ENCODE measurements at places on chromosomes 2 and 18. TPM values are rescaled to one million over a fixed set of nuclear protein-coding genes. Genes with fewer than 3 reads are reported as not detected.

- DNase-seq = peak; percentile 73
Observed at GRCh38 chr2:43059183-43059897, 167.1 kb downstream of the ZFP36L2 start.

- DNase-seq = no peak
Observed at GRCh38 chr2:195318440-195319111, 338.4 kb upstream of the SLC39A10 start.

DNA sequence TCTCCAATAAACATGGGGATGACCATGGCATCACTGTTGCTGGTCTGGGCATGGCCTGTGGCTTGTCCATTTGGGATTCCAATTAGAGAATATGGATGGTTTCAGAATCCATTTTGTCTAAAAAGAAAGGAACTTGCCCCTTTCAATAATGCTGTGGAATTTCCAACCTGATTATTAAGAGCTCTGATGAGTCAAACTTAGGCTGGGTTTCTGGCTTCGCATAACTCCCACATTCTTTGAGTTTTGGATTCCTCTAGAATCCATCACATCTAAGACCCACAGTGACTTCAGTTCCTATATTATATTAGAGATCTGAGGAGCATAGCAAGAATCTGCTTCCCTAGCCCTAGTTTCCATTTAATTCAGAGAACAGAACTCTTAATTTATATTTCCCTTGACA lies 531.5 kb downstream of the TNS1 start:
- DNase-seq = no peak

DNA sequence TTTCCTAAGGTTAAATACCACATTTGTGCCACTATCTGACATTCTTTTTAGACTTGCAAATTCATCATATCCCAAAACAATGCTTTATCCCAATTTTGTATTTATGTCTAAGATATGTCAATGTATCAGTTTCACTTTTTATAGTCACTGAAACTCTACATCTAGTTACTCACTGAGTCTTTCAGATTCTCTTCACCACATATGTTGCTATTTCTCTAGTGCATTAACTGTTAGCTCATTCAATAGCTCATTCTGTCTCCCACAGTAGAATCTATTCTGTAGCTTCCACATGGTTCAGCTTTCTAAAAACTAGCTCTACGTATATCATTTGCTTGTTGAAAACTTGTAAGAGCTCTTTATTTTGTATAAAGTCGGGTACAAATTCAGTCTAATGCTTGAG lies 1420.6 kb upstream of the NXPH2 start:
- no peak for DNase-seq

DNA sequence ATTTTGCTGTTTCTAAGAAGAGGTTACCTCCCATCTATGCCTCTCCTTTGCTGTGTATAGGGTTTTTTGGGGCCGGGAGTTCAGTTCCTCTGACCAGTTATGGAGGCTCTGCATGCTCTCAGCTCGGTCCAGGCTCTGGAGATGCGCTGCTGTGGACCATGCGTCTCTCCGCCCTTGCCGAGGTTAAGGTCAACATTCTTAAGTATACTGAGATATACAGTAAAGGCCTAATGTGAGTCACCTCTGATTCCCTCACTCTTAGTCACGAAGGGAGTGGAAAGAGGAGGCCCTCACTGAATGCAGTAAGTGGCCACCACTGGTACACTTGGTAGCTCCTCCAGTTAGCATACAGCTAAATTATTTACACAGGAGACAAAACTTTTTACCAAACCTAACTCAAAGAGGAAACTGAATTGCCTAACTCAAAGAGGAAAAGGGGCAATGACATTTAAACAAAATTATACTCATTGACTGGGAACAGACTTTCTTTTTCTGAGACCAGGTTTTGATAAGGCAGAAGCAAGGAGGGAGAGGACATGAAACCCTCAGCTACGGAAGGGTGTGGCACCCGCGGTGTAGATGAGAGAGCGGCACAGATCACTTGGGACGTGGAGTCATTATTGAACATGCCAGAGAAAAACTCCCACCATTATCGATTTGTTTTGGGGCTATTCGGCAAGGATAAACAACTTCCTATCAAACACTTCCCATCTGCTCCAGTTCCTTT lies 98.7 kb downstream of the COPS8 start:
- no peak for DNase-seq

GRCh38 chr2:109422758-109423500 lies 190.8 kb downstream of the SEPTIN10 start:
- no peak for DNase-seq

DNA sequence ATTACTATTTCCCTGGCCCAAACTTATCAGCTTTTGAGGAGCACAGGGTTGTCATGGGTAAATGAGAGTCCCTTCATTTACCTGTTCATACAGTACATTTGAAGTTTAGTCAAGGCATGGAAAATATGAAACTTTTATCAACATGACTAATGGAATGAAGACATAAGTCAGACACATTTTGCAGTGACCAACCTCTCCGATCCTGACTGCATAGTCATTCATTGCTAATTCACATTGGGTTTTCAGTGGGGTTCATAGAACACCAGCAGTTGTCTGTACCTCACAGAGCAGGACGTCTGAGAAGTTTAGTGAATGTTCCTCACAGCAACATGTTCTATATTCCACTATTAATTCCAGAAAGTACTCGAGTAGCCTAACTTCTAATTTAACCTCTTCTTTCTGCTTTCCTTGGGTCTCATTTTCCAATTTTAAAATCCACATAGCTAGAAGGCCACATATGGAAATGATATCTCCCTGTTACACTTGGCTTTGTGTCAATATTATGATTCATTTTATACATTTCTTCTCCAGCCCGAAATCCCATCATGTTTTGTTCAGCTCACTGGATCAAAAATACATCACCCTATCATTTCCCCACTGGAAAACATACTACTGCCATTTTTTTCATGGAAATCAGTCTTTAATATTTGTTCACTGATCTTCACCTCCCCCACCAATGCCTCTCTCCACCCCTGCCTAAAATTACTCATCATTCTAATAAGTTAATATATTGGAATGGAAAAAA lies 65.9 kb downstream of the CDH20 start:
- DNase-seq = no peak

DNA sequence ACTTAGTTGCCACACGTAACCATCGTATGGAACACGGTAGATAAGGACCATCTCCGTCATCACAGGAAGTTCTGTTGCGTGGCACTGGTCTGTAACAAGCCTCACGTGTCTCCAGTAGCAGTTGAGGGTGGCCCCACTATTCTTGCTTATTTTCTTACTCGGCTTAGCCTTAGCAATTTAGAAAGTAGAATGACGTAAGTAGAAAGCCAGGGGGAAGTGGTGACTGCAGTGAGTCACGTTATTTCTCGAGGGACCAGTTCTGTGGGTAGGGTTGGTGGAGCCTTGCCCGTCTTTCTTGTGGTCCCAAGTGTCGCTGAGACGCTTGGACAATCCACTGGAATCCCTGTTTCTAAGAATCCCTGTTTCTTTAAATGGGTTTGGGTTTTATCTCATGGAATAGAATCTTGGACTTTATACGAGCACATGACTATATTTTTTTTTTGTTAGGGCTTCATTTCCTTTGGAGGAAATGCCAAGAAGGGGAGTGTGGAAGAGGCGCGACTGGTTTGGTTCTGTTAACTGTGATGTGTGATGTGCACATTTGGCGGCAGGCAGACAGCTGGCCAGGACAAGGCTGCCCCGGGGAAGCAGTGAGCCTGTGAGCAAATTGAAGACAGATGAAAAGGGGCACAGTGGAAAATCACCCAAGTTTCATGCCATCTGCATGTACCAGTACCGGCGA lies 96.2 kb downstream of the CABLES1 start:
- DNase-seq = peak; percentile 53

- no peak for DNase-seq
Observed at GRCh38 chr2:223997938-223998337, 40.7 kb downstream of the MRPL44 start.

DNA sequence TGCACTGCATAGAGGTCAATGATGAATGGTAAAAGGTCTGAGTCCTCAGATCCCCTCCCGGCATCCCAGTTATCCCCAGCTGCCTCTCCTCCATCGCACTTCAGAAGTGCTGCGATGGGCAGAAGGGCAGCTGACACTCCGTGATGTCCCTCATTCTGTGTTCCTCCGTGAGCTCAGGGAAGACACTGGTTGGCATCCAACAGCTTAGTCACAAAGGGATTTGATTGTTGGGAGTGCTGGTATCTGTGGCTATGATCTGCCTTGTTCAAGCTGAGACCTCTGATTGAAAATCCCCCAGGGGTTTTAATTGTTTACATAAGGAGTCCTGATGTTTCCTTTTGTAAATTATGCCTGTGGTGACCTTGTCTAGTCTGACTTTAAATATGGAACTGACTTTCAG lies 19.0 kb upstream of the SAG start:
- no peak for DNase-seq

DNA sequence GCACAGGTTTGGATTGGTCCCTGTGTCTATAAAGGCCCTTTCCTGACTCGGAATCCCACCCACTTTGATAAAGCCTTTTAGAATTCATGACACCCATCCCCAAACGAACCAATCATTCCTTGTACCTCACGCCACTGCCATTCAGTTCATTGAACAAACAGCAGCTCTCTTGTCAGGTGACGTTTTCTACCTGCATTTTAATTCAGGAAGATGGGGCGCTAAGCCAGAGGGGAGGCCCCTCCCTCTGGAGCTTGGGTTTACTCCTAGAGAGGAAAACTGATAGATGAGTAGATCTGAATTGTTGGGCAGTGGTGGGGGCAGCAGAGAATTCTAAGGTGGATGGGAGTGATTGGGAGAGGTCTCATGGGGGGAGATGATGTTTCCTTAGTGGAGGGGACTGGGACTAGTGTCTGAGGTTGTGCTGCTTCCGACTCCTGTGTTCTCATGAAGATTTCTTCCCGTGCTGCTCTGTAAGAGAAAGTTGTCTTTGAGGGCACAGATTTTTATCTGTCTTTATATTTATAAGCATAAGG lies 9.6 kb downstream of the RRM2 start:
- DNase-seq = no peak

- no peak for DNase-seq
Observed at GRCh38 chr2:26899500-26900164, 51.7 kb downstream of the DPYSL5 start.

DNA sequence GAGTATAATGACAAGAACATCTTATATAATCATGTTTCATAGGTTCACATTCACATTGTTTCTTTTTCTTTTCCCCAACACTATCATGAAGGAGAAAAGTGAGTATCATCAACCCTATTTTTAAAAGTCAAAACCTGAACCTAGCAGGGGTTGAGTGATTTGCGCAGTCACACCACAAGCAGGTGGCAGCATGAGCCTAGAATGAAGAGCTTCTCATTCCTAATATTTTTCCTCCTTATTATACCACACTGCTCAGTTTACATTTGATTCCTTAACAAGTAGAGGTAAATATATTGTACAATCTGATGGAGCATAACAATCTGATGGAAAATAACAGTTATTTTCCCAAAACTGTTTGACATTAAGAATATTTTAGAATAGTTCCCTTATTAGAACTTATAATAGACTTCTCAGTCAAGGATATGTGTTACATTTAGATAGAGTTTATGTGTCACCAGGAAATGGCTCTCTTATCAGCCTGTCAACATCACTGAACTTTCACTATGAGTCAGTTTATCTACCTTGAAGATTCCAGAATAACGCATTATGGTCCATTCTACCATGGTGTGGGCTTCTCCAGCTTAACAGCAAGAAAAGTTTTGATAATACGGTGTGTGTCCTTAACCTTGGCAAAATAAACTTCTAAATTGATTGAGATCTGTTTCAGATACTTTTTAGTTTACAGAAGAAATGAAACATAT lies 119.5 kb downstream of the NEB start:
- no peak for DNase-seq

GRCh38 chr2:192604295-192604694 lies 409.6 kb upstream of the TMEFF2 start:
- no peak for DNase-seq

GRCh38 chr2:22801970-22802369 lies 583.0 kb upstream of the KLHL29 start:
- no peak for DNase-seq

GRCh38 chr2:211745295-211746097 lies 793.1 kb downstream of the ERBB4 start:
- DNase-seq = no peak

DNA sequence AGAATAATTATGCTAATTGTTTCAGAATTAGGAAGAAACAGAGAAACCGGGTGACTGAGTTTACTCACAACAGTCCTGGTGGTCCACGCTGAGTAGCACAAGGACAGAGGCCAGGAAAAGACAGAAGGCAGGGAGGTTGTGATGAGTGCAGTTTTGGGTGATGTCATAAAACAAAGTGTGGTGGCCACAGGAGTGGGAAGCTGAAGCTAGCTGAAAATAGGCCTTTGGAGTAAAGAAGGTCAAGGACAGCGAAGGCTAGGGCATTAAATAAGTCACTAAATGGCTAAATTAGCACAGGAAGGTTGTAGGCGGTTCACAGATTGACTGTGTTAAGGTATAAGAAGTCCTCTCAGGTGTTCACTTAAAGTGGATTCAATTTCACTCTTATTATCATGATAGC lies 120.9 kb upstream of the TTN start:
- DNase-seq = no peak

GRCh38 chr2:95323347-95324155 lies 26.4 kb downstream of the KCNIP3 start:
- DNase-seq = no peak

- no peak for DNase-seq
Observed at GRCh38 chr2:84417453-84418145, 41.5 kb downstream of the SUCLG1 start.

DNA sequence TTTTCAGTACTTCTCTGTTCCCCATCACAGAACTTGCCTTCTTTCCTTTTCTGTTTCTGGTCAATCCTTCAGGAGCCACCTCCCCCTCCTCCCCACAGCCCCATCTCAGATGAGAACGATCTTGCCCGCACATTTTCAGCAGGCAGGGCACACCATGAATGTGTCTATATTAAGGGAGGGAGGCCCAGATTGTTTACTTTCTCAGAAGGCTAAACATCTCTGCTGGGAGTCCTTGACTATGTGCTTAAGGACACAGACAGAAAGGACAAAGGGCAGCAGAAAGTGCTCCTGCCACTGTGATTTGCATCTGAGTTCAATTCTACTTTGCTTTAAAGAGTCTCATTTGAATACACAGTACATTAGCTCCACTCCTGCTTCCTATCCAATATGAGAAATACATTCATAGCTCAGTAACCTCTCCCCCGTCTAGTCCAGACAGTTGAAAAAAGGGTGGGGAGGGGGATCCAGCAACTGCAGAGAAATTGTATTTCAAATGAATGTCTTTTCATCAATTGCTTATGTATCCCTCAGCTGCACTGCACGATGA lies 175.0 kb upstream of the PARD3B start:
- no peak for DNase-seq

GRCh38 chr18:47501946-47502345 lies 250.5 kb upstream of the SKOR2 start:
- DNase-seq = no peak

Gene RHBDD1
- total RNA-seq = 47.1 TPM

Gene TET3
- total RNA-seq = 22.2 TPM

Gene EFEMP1
- total RNA-seq = not detected

Gene CCBE1
- not detected for total RNA-seq

Gene LYG2
- total RNA-seq = not detected

Gene GPBAR1
- 1.8 TPM for total RNA-seq

Gene NT5DC4
- total RNA-seq = not detected

Gene CGREF1
- total RNA-seq = not detected

Gene LCT
- 0.06 TPM for total RNA-seq

Gene NAB1
- total RNA-seq = 21.1 TPM

Gene KIAA2012
- not detected for total RNA-seq

Gene CD207
- total RNA-seq = 0.25 TPM
